ENCODE measurements at places on chromosomes 1 and 21. TPM values are rescaled to one million over a fixed set of nuclear protein-coding genes. Genes with fewer than 3 reads are reported as not detected.

IPP gene
- 13.4 TPM for total RNA-seq

PROK1 gene
- not detected for total RNA-seq

DIRAS3 gene
- total RNA-seq: not detected

FLG2 gene
- not detected for total RNA-seq

CFHR3 gene
- not detected for total RNA-seq

TCEA3 gene
- total RNA-seq: 22.6 TPM
